GM18507 (cell line): ENCODE measurements at places on chromosomes 4 and X.

GRCh38 chr4:76458297-76458696 lies 23.3 kb downstream of the SHROOM3 start:
- no peak for DNase-seq

DNA sequence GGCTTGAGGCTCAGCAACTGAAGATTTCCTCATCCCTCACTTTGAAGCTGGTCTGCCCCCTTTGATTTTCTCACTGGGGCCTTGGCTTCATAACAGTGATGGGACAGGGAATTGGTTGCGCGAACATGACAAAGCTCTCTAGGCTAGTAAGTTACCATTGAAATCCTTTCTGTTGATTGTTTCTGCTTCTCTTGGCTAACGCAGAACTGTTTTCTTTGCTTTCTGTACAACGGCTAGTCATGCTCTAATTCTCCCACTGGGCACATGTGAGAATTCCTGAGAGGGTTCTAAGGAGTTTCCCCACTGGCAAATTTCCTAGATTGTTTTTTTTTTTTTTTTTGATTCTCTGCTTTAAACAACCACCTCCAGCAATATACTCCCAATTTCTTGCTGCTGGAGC lies 738.6 kb downstream of the PCDH7 start:
- DNase-seq: no peak

GRCh38 chr4:126757219-126757618 lies 875.5 kb upstream of the INTU start:
- DNase-seq: no peak

DNA sequence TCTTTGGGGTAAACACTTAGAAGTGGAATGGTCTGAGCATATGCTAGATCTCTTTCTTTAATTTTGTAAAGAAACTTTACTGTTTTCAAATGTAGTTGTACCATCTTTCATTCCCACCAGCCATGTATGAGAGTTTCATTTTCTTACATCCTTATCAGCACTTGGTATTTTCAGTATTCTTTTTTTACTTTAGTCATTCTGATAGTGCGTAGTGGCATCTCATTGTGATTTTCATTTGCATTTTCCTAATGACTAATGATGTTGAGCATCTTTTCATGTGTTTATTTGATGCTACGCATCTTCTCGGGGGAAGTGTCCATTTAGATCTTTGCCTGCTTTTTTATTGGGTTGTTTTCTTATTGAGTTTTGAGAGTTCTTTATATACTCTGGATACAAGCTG lies 71.3 kb upstream of the PRPS1 start:
- no peak for DNase-seq

DNA sequence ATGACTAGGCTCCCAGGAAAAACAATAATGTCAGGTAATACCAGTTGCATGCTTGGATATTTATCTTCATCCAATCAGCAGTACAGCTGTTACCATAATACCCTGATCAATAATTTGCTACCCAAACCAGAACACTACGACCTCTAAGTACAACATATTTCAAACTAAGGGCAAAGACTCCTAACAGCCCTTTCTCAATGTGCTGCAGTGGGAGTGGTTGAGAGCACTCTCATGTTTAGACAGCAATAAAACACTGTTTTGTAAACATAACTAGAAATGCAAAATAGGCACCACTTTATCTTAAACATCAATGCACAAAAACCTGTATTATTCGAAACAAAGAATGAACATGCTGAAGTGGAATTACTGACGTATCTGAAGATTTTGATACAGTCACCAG lies 28.9 kb downstream of the PPARGC1A start:
- no peak for DNase-seq

DNA sequence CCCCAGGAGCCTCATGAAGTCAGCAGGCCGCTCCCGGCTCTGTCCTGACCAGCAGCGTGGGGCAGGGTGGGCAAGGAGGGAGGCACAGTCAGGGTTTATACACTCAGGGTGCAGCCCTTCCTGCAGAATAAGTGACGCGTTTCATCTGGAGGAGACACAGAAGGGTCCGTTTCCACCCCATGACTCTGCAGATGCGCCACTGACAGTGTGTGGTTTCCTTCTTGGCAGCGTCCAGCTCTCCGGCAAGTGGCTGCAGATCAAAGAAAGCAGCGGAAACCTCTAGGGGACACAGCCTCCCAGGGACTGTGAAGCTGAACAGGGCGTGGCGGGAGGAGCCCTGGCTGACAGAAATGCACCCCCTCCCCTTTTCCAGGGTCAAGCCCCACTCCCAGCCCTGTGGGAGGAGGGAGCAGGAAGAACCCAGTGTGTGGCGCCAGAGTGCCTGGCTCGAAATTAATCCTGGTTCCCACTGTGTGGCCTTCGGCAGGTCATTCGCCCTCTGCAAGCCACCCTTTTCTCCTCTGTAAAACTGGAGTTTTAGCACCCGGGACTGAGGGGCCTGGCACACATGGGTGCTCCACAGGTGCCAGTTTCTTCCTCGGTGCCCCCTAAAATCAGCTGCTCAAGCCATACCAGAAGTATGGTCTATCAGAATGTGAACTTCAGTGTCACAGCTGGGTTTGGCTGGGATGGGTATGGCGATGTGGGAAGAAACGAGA lies 17.3 kb upstream of the TBC1D14 start:
- no peak for DNase-seq

- DNase-seq: no peak
Observed at GRCh38 chr4:182862141-182862875, 54.9 kb downstream of the DCTD start.

DNA sequence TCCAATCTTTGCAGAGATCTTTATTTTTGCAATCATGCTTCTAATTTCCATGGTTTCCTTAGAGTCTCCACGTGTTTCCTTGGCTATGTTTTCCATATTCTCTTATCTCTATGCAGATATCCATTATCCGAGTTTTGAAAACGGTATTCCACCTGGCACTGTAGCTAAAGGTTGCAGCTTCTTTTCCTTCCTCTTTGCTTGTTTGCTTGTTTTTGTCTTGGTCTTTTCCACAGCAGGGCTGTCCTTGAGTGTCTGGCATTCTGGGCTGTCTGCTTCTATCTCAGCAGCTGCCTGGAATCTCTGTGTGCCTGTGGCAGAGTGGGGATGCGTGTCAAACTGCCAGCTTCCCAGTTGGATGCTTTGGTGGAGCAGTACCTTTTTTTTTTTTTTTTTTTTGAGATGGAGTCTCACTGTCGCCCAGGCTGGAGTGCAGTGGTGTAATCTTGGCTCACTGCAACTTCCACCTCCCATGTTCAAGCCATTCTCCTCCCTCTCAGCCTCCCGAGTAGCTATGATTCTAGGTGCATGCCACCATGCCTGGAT lies 46.9 kb downstream of the WFS1 start:
- no peak for DNase-seq

GRCh38 chr4:103086551-103086950 lies 10.0 kb upstream of the SLC9B2 start:
- DNase-seq: no peak

- no peak for DNase-seq
Observed at GRCh38 chr4:126991965-126992364, 640.8 kb upstream of the INTU start.

DNA sequence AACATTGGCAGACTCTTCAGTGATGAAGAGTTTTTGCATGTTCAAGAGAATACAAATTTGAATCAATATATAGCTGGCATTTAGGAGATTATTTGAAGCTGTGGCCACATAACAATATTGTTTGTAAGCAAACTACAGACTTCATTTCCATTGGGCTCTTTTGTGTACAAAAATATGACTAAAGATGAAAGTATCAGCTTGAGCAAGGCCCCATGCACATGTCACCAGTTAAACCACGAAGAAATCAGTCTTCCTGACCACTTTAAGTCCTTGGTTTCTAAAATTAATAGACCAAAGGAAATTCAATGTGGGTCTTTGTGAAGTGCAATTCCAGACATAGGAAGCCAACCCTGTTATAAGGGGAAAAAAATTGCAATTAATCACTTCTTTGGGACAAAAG lies 1664.6 kb upstream of the ADGRL3 start:
- no peak for DNase-seq

DNA sequence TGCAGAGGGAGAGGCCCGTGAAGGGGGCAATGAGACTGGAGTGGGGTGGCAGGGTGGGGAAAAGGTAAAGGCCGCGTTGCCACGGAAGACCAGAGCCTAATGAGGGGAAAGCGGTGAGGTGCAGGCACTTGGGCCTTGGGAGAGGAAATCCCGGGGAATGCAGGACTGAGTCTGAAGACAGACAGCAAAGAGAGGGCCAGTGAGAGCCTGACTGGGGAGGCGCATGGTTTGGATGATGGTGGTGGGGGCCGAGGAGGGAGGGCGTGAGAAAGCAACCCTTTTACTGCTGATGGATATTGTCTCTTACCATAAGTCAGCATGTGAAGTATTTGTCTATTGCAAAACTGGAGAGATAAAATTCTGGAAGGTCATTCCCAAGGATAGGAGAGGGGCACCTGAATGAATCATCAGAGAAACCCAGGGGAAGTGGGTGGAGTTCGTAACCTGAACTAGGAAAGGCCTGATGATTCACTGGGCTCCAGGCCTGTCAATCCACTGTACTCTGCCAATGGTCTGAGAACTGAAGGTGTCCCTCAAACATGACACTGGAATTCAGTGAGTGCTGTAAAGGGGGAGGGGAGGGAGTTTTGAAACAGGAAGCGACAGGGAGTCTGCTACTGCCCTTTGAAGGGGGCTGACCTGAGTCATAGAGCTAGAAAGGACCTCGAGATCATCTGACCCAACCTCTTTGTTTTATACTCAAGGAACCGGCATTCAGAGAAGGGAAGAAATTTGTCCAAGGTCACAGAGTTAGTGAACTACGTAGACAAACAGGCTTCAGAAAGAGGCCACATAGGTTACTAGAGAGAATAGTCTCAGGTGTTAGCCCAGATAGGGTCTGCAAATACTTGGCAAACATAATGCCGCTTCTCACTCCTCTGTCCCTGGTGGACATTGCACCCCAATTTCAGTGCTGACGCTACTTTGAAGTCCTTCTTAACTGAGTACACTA lies 52.2 kb downstream of the NALF2 start:
- DNase-seq: no peak

- DNase-seq: no peak
Observed at GRCh38 chrX:36160081-36160480, 240.5 kb downstream of the CFAP47 start.

DNA sequence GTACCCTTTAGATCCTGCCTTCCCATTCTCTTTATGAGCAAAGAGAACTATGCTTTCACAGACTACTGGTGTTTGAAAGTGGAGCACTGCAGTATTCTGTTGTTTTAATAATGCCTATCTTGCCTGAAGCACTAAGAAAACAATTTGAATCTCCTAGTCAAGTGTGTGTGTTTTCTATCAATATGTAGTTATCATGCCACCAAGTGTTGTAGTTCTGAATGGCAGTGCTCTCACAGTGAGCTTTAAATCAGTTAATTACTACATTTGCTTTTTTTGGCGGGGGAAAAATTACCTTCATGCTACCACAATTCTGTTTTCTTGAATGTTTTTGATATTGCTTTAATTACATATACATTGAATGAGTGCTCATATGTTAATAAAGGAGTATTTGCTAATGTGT lies 143.6 kb upstream of the FAM47A start:
- DNase-seq: no peak

DNA sequence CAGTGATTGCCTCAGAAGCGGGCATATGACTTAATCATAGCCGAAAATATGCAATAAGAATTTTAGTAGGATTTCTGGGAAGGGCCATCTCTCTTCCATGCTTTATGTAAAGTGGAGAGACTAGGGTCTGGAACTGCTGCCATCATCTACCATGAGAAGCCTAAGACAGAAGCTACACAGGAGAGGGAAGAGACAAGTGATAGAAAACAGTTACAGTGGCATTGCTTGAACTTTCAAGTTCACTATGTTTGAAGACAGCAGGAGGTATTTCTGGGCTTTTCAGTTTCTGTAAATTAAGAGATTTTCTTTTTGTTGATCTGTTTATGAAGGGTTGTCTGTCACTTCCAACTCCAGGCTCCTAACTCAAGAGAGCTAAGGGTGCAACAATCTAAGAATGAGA lies 62.5 kb downstream of the ZNF330 start:
- DNase-seq: no peak

GRCh38 chr4:140140566-140140965 lies 13.4 kb downstream of the MAML3 start:
- no peak for DNase-seq

- no peak for DNase-seq
Observed at GRCh38 chr4:70687392-70687791, 940 bp upstream of the UTP3 start.

- no peak for DNase-seq
Observed at GRCh38 chrX:1564750-1565683, 26.4 kb upstream of the AKAP17A start.

DNA sequence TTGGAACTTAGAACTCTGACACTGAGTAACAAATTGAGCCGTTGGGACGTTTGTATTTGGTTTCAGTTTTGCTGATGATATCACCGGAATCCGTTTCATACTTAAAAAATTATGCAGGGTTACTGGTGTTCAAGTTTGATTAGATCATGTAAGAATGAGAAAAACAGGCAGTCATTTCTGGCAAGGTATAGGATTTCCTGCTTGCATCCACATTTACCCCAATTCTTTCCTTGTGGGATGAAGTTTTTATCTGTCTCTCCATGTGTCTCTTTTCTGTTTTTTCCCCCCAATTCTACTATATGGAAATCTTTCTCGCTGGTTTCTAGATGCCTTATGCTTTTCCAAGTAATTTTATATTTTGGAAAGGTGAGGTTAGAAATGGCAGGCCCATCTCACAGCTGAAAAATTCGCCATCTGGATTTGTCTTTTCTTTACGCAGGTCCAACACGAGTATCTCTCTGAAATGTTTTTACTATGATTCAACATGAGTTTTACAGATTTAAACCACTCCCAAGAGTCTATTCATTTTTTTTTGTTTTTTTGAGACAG lies 197.9 kb downstream of the SHOX start:
- no peak for DNase-seq

- no peak for DNase-seq
Observed at GRCh38 chr4:11566444-11567022, 137.8 kb upstream of the HS3ST1 start.

DNA sequence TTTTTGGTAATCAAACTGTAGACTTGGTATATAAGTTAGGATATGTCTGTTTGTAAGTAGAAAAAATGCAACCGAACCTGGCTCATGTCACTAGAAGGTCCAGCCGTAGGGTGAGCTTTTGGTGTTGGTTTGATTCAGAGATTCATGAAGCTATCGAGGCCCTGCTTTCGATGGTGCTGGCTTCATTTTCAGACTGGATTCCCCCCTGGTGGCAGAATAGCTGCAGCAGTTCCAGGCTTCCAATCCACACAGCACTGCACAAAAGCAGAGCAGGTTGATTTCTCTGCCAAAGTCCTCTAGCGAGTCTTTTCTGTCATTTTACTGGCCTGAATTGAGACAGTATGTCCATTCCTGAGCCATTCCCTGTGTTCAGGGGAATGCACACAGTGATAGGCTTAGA lies 33.1 kb downstream of the PDK3 start:
- no peak for DNase-seq

DNA sequence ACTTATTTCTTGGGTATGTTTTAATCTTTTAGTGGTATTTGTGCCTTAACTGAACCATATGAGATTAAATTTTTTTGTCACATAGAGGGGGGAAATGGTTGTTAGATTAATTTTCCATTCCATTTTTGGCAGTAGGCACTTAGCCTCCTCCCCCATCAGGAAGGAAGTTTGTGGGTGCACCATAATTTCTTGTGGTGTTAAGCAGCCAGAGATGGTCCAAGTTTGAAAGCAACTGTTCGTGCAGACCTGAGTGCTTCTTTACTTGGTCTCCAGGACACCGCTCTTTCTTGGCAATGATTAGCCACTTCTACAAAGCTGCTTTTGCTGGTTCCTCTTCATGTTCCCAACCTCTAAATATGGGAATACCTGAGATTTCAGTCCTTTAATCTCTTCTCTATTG lies 92.7 kb upstream of the RPL34 start:
- no peak for DNase-seq
